CD8-positive, alpha-beta T cell (primary cell): ENCODE measurements at places on chromosomes 3 and 15. TPM values are rescaled to one million over a fixed set of nuclear protein-coding genes. Genes with fewer than 3 reads are reported as not detected.
A peak's percentile ranks its signal among the peaks of the same experiment; 100 is the strongest.

Gene DNAH12
- total RNA-seq: 0.27 TPM

- no peak for DNase-seq
Observed at GRCh38 chr3:179723617-179724016, 70.8 kb downstream of the USP13 start.

Gene GASK1A
- total RNA-seq: not detected

Gene ZNF774
- total RNA-seq: not detected

- DNase-seq: no peak
Observed at GRCh38 chr15:57573151-57573550, 18.6 kb upstream of the MYZAP start.

Gene CLSTN2
- total RNA-seq: not detected

DNA sequence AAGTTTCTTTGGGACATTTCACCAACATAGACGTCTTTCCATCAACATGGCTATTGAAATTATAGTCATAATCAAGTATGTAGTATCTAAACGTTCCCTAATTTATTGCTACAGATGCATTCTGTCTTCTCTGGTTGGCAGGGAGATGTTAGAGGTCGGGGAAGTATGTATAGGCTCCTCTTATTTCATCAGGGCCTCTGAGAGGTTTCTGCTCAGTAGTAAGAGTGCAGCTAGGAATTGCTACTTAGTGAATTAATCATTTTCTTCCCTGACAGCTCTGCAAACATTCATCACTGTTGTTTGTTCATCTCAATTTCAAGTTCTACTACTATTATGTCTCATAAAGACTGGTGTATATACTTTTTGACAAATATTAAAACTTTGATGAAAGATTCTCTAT lies 309.7 kb upstream of the NR2F2 start:
- DNase-seq: no peak

DNA sequence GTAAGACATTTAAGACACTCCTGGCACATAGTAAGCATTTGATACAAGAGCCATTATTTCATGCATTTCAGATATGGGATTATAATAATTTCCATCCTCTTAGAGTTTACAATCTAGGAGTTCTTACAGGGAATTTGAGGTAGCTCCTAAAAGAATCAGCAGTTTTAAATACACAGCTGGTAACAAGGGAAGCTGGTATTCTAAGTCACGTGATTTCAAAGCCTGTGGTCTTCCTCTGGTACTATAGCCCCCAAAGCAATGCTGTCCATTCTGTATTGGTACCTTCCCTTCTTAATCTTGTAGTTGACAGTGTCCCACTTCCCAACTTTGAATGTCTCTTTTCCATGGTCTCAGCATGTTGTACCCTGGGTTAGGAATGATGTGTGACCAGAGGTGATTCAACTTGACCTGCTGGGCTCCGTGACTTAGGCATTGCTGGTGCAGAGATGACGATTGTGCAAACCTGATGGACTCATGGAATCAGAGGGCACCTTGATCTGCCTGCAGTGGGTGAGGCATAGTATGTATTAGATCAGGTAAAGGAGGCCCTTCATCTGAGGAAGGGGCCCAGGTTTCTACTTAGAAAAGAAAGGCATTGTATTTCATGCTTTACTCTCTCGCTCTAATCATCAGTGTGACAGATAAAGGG lies 122.9 kb downstream of the AKAP13 start:
- DNase-seq: no peak

GRCh38 chr3:10516544-10517452 lies 11.4 kb upstream of the ATP2B2 start:
- DNase-seq: no peak

DNA sequence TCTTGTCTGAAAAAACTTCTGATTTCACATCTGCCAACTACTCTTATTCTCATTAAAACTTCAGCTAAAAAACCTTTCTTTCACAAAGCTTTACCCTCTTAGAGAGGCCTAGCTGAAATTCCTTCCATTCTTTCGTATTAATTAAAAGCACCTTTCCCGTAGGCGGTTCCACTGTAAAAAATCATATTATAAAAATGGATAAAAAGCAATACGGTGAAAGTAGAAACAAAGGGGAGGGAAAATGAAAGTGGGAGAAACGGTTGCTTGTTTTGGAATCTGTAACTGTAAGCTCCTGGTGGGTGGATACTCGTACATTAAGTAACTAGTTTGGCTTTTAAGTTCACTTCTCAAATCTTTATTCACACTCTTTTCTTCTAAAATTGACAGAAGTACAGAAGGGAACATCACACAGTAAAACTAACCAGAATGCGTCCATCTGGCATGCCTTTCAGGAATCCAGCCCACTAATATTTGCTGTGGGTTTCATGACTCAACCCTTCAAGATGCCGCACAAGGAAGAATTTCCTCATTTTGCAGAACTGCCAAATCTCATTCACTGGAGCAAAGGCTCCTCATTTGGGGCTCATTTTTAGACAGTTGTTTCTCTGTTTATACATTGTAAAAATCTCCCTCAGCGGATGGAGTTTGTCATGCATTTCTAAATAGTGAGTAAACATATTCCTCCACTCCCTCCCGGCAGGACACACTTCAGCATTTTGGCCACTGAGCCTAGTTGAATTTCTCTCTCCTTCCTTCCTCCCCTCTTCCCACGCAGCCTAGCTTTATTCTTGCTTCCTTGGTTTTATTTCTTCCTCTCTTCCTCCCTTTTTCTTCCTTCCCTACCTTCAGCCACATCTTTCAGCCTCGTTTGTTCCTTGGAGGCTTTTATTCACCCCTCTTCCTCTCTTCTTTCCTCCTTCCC lies 419.5 kb upstream of the NAALADL2 start:
- no peak for DNase-seq

DNA sequence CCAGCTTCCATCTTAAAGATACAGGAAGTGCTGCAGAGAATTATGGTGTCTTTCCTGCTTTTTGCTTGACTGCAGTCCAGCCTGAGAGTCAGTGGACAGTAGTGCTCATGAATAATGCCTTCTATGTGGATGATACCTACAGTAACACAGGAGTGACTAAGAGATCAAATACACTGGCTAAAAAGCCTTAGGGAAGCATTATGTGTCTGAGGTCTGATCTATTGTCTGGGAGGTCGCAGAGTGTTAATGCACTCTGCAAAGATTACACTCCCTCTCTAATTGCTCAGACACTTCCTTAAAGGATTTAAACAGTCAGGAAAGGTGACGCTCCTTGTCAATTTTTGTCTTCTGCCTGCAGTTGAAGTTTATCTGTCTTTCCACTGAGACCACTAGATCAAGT lies 183.6 kb downstream of the MCTP2 start:
- DNase-seq: no peak

- DNase-seq: peak; percentile 91
Observed at GRCh38 chr3:10115326-10116137, at the start of gene BRK1. Gene BRK1, plus strand, starts transcription at chr3:10115675. Its CDS starts 27 bp downstream, at chr3:10115702.

GRCh38 chr15:34809186-34809585 lies 13.8 kb upstream of the ACTC1 start:
- no peak for DNase-seq

Gene PP2D1
- total RNA-seq: not detected

Gene OCA2
- total RNA-seq: not detected

Gene NTRK3
- not detected for total RNA-seq
